ENCODE measurements at places on chromosomes 11 and 22.

GRCh38 chr11:86681483-86681756 lies 9.0 kb upstream of the ME3 start:
- DNase-seq = no peak

DNA sequence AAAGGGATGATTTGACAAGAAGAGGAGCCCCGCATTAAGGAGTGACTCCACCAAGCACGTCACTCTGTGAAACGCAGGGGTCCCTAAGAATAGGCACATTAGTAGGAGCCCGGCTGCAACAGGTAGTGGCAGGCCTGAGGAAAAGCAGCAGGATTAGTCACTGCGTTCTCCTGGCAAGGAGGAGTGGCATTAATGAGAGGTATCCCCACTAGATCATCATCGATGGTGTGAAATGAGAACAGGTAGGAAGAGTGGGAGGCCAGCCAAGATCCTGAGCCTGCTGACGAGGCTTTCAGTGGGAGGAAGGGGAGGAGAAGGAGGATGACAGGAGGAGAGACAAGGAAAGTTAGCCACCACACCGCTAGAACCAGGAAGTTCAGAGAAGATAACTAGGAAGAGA lies 38.6 kb downstream of the NRXN2 start:
- DNase-seq = no peak

DNA sequence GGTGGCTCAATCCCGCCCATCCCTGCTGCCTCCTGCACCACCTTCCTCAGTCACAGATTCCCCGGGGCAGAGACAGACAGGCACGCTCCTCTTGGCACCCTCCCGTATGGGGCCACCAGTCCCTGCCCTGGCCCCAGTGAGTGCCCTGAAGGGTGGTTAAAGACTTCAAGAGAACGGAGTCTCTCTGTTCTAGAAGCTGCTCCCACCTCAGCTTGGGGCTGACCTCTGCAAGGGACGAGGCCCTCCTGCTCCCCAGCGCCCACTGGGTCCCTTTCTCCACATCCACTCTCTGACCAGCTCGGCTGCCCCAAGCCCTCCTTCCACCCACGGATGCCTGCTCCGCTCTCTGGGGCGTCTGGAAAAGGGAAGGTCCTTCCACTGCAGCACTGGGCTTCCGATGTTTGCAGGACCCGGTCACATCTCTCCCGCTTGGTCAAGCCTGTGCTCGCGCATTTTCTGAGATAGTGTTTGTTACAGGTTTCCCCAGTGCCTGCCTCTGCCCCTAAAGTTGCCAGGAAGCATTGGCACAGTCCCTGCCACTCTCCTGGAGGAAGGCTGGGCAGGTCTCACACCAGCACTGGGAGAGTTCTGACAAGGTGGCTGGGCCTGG lies 1487.9 kb downstream of the TBC1D22A start:
- DNase-seq = no peak

DNA sequence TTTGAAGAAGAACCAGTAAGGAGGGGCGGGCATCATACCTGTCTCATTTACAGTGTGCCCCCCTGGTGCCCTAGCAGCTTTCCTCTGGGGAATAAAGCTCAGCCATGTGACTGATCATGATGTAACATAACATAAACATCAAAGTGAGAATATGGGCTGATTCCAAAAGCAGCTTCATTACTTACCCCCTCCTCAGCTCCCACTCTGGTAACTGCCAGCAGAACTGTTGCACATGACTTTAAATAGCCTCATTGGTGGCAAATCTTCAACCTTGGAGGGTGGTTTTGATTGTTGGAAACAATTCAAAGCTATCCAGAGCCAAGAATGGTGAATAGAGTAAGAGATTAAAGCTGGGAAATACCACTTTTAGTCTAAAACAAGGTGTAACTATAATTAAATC lies 384.6 kb downstream of the BUD13 start:
- DNase-seq = no peak

DNA sequence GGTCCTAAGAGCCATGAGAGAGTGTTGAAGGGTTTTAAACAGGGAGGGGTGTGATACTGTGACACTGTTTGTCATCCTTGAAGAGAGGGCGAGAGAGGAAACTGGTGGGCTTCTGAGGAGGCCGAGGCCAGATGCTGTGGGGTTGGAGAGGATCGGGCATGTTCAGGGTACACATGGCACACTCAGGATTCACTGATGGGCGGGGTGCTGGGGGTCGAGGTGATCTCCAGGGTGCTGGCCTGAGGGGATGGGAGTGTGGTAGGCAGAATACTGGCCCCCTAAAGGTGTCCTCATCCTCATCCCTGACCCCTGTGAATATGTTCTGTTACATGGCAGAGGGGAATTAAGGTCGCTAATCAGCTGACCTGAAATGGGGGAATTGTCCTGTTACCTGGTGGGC lies 7.3 kb downstream of the TBC1D22A start:
- no peak for DNase-seq

- no peak for DNase-seq
Observed at GRCh38 chr22:17941471-17942406, 82.6 kb downstream of the MICAL3 start.

- DNase-seq = peak; percentile 30
Observed at GRCh38 chr22:26479792-26480610, 3.6 kb downstream of the HPS4 start.

DNA sequence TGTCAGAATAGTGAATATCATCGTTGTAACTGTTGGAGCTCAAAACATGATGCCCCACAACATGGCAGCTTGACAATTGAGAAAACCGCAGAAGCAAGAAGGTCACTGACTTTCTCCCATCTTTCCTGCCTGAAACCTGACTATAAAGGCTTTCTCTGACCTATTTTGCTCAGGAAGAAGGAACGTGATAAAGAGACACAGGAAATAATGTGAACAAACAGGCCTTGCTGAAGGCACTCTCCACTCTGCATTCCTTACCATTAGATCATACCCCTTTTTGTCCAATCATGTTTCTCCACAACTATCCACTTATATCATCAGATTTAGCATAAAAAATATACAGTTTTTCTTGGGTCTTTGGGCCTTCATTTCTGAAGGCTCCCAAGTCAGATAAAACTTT lies 916.8 kb downstream of the METTL15 start:
- no peak for DNase-seq

DNA sequence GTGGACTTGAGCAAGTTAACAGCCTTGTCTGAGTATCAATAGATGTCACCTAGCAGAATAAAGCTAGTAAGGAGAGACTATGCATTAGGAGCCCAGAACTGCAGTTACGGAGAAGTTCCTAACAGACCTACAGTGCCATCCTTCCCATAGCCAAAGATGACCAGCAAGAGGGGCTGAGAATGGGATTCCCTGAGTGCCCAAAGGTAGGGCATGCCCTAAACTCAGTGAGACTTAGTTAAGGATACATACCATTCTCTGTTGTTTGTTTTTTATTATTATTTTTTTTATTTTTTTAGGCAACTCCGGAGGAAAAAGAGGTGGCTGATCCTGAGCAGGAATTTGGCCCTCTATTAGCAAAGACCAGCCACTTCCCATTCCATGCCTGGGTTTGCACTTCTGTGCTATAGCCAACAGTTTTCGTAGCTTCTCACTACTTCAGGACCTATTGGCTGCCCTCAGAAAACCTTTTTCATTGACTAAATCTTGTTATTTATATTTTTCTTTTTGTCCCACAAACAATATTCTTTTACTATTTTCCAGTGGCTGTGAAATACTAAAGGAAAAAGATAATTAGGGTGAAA lies 33.3 kb upstream of the CCDC34 start:
- DNase-seq = no peak

DNA sequence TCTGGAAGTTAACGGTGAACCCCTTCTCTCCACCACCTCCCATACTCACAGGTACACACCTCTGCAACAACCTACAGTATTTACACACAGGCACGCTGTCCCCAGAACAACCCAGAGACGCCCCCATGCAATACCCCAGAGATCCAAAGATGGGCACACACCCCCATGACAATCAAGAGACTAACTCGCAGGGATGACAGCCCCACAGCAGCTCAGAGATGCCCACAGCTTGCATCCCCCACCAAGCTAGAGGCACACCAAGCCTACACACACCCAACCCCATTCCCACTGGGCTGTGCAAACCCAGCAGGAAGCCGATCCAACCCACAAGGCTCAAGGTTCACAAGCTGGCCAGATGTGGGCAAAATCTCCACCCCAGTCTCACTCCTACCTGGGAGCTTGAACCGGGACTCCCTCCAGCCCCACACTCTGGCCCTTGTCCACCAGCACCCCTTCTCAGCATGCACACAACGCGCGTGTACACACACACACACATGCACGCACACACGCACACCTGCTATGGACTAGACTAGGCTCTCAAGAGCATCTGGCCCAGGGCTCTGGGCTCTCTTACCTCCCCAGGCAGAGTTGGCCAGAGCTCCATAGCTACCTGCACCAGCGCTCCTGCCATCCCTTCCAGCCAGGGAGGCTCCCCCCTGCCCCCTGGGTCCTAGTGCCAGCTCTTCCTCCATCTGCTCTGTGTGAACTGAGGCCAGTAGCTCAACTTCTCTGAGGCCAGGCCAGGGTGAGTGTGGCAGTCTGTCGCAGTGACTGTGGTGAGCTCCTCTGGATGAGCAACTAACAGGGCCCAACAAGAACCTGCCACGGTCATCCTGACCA lies 11.5 kb downstream of the STARD10 start:
- DNase-seq = peak; percentile 86

GRCh38 chr22:47801541-47802245 lies 1039.2 kb downstream of the TBC1D22A start:
- no peak for DNase-seq

DNA sequence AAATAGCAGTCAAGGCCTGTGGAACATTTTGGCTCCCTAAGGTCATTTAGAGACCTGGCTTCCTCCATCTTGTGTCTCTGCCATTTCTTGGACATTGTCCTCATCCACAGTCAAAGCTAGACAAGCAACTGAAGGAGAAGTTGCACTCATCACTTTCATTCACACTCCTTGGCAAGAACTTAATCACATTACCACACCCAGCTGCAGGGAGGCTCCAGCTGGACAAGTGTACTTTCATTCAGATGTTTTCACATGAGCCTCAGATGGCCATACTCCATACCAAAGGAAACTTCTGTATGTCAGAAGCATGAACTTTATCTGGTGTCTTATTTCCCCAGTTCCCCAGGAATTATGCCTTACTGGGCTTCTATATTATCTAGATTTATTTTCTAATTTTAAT lies 537.4 kb downstream of the TMEM135 start:
- no peak for DNase-seq

- no peak for DNase-seq
Observed at GRCh38 chr11:104620991-104621390, 277.3 kb downstream of the CASP12 start.

DNA sequence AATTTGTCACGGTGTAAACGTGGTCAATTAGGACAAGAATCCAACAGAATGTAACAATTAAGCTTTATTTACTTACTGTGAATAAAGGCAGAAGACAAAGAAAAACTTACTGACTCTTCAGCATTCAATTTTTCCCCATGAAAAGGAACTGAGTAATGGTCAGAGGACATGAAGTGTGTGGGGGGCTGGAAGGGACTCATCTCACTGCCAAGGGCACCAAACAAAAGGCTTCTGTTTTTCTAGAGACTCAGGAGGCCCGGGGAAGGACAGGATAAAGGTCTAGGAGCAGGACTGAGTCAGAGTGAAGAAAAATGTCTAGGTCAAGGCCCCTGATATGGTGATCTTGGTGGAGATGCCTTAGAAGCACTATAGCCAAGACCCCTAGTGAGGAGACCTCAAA lies 564.2 kb upstream of the ANO5 start:
- DNase-seq = no peak

Data from colonic mucosa (tissue), 4 donors.